ENCODE measurements at places on chromosomes 2 and 18.

- peak; percentile 40 for DNase-seq
These were observed 81.9 kb downstream of the EHBP1 start for GRCh38 chr2:62787386-62787785.

DNA sequence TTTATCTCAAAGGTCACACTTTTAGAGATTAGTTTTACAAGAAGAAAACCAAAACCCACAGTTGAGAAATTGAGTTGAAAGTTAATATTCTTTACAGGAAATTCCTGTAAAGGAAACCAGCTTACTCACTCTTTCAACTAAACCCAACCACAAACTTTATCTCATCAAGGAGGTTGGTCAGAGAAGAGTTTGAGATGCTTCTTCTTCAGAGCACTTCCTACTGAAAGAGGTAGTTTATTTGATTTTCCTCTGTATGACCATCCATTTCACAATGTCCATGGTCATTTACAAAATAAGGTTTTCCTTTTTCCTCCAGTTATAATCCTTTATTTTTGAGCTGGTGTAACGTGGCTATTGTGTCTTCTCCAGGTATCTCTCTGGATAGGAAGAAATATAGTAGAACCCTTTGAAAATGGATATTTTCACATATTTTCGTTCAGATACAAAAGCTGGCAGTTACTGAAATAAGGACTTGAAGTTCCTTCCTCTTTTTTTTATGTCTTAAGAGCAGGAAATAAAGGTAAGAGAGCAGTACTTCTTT is 4.5 kb upstream of the IL18RAP start:
- DNase-seq, result no peak

DNA sequence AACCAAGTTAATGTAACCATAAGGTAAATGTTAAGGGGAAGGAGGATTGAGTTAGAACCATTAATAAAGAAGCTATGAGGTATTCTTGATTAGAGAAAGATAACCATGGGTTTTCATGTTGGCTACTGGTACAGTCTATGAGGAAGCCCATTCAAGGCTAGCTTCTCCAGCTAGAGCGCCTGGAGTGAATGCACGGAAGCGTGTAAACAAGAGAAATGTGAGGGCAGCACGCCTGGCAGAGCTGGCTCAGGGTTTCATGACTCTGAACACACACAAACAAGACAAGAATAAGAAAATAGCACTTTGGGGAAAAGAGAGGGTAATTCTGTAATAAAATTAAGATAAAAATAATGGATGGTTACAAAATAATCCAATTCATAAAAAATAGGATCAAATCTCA is 255.3 kb downstream of the PDE11A start:
- DNase-seq, result no peak

DNA sequence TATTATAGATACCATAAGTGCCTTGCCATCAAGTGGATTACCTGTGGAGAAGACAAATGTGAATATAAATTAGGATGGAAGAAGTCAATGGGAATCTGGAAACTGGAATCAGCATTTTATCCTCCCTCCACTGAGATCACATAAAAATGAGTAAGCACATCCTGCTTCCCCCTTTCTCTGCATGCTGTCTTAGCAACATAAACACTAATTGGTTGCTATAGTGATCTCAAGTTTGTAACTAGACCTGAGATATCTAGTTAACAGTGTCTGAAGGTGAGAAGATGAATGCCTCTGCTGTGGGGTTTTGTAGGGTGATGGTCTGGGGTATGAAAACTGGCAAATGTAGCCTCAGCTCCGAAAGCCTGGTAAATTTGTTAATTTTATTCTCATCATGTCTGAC is 1357.5 kb upstream of the CELF4 start:
- DNase-seq, result no peak

- no peak for DNase-seq
These were observed 99.2 kb downstream of the RAPGEF4 start for GRCh38 chr2:172834881-172835280.

- no peak for DNase-seq
These were observed 124.8 kb downstream of the LTBP1 start for GRCh38 chr2:33071591-33071990.

DNA sequence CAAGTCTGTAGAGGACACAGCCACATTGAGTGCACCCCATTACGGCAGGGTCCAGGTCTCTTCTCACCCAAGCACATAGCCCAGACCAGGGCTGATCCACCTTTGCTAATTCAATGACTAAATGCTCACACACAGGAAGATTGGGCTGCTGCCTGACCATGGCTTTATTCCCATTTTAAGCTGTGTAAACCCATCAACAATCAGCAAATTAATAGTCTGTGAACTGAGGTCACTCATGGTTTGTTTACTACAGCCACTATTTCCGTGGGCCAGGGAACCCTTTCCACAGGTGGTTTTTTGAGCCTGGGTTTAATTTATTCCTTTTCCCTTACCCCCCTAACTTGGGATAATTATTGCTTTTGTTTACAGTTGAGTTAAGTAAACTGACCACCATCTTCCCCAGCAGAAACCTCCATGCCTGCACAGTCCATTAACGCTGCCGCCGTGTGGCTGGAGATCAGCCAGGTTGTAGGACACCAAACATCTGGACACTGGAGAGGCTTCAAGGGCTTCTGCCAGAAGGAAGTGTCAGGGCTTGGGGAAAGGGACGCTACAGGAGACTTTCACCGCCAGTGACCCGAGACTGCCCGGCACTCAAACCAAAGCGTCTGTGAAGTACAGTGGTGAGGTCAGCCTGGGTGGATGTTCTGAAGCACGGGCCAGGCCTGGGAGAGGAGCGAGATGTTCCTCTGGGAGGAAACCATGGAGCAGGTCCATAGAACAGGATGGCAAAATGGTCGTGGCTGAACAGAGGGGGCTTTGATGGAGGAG is 282.9 kb downstream of the DYSF start:
- no peak for DNase-seq

DNA sequence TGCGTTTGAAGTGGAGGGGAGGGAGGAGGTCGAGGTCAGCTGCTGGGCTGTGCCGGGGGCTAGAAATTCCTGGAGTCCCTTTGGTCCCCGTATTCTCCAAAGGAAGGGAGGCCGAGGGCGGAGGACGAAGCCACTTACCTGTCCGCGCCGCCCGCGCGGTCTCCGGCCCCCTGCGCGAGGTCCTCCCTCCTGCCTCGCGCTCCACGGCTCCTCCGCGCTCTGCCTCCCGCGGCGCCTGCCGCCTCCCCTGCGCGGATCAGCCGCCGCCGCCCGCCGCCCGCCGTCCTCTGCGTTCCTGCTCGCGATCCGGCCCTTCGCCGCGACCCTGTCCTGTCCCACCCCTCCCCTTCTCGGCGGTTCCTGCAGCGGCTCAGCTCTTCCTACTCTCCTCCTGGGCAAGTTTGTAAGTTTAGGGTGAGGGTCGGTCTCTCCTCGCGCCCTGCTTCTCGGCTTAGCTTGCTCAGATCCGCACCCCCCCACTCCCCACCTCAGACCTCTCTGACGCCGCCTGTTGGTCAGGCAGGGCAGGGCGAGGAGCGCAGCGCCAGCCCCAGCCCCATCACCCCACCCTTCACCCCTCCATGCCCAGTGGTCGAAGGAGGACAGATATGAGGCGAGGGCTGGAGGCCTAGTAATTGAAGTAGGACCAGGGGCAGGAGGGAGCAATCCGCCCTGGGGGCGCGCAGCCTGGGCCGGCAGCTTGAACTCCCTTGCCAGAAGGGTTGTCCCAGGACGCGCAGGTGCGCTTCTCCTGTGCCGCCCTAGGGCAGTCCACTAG is 9.7 kb upstream of the SKOR2 start:
- DNase-seq, result no peak

- DNase-seq, result peak; percentile 89
These were observed at the start of gene WNT10A for GRCh38 chr2:218880102-218880858. Gene WNT10A (plus strand): TSS chr2:218880852. CDS start chr2:218880996, 144 bp downstream.

DNA sequence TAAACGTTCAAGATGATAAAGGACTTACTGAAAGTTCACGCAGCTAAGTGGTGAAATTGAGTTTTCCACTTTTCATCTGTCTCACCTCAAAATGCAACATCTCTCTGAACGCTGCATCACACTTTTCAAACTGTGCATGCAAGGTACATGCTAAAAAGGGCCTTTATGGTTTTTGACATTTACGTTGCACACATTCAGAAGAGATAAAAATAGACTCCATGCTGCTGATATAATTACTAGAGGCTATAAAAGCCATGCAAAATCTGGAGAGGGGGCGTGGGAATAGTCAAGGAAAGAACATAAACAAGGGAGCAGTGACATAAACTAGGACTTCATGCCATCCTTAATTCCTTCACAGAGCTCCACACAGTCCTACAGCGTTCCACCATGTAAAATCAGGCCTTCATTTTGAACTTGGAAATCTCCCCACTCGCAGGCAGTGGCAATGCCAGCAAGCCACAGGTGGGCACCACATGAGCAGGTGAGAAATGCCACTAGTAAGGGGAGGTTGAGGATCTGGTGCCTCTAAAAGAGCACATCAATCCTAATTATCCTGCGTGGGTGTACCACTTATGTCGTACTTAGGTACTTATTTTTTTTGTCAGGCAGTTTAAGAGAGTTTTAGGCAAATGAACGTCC is 71.4 kb downstream of the ZEB2 start:
- DNase-seq, result no peak

- no peak for DNase-seq
These were observed 26.1 kb upstream of the WIPF1 start for GRCh38 chr2:174623690-174624089.

DNA sequence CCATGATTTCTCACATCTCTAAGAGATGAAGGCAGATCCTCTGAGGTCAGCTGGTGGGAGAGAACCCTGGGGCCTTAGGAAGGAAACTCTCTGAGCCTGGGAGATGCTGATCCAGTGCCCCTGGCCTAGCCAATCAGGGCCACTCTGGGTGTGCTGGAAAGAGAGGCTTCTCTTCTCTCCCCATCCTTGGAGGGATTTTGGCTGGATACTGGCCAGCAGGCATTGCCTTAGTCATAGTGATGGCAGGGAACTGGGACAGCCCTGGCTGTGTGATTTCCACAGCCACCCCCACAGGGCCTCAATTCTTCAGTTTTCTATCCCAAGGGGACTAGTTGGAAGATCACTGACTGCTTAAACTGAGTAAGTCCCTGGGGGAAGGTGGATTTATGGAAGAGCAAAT is 26.6 kb upstream of the PLB1 start:
- DNase-seq, result no peak

DNA sequence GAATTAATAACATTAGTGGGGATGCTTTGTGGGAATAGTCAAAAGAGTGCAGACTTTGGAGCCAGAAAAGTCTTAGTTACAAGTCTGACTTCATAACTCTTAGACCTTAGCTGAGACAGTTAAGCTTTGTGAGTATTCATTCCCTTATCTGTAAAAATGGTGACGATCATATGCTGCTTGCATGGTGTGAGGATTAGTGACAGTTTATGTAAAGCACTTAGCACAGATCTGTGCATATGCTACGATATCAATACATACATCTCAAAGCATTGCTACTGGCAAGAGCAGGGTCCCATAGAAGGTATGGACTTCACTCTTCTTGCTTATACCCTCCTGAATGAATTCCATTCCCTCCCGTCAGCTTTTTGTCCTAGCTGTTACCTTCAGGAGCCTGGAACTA is 56.7 kb upstream of the LYPD6B start:
- DNase-seq, result no peak

All from GM13976 (cell line).